ENCODE measurements at places on chromosomes 7 and 10.

DNA sequence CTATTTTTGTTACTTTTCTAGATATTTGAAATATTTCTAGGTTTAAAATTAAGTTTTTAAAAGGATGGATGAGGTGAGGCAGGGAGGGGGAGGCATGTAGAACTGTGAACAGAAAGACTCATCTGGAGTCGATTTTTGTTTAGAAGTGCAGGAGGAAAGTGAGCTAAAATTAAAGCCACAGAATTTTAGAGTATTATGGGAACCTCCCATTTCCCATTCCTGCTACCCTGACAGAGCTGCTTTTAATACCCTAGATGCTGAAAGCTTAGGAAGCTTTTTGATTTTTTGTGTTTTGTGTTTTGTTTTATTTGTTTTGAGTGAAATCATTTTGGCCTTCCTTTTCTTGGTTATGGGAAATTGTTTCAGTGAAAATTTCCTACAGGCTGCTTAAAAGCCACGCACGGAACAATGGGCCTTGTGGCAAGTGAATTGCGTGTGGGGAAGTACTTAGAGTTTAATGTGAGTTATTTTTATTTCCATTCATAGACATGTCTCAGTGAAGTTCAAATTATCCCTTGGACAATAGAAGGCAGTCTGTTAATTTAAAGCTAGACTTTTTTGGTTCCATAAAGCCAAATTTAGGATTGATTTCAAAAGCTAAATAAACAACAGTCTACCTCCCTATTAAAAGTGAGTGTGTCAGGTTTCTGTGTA is 102.0 kb upstream of the HDAC9 start:
- no peak for DNase-seq

- DNase-seq, result no peak
Observed at GRCh38 chr10:7797582-7797981, 9.6 kb downstream of the ATP5F1C start.

DNA sequence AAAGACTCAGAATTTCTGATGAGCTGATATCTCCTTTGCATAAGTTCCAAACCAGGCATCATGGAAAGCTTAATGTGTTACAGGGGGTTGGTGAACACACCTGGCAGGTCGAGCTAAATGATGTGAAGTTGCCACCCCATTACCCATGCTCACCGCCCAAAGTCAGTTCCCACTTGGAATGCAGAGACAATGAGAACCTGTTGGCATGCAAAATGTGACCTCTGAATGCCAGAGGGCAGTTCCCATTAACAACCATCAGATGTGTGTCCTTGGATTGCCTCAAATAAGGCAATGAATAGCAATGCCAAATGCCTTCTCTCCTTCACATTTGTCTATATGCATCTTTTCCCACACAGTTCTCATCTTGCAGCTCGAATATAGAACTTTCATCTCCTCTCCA is 190.7 kb downstream of the CDCA7L start:
- no peak for DNase-seq

GRCh38 chr7:36583318-36583717 is 141.0 kb downstream of the AOAH start:
- no peak for DNase-seq

DNA sequence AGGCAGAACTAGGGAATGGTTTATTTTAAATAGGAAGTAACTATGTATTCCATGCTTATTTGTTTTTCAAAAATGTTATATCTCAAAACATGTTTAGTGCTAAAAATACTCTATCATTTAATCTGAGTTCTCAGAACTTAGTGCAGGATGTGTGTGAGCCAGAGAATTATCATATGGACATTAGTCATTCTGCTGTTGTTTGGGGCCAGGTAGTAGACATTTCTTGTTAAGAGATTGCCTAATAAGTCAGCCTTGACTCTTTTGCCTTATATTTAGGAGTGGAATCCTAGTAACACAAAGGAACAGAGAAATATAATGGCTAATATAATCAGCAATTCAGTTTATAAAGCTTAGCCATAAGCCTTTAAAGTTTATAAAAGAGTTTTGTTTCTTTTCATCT is 149.8 kb downstream of the CCSER2 start:
- DNase-seq, result no peak

- DNase-seq, result no peak
Observed at GRCh38 chr10:97682042-97682441, 5.0 kb downstream of the AVPI1 start.

- DNase-seq, result no peak
Observed at GRCh38 chr7:101237206-101238067, at the start of gene CLDN15. Gene CLDN15, minus strand, starts transcription at chr7:101237802. Its CDS starts 221 bp downstream, at chr7:101237581.

DNA sequence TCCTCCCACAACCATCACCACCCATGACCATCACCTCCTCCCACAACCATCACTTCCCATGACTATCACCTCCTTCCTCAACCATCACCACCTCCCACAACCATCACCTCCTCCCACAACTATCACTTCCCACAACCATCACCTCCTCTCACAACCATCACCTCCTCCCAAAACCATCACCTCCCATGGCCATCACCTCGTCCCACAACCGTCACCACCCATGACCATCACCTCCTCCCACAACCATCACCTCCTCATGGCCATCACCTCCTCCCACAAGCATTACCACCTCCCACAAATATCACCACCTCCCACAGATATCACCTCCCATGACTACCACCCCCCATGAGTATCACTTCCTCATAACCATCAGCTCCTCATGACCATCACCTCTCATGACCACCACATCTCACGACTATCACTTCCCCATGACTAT is 52.2 kb downstream of the PDGFA start:
- peak; percentile 1 for DNase-seq

DNA sequence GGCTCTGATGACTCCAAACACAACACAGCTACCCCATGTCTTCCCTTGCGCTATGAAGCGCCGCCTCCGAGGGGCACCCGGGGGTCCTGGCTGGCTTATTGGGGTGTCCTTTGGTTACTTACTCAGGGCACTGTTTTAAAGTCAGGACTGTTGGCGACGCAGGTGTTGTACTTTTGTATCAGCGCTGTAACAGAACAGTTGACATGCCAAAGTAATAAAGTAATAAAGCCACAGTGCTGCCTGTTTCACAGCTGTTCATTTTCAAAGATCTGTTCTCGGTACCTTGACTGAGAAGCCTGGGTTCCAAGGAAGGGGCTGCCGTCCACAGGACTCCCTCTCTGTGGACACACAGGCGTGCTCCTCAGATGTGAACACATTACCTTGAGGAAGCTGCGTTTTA is 64.1 kb downstream of the WDR37 start:
- DNase-seq, result no peak

DNA sequence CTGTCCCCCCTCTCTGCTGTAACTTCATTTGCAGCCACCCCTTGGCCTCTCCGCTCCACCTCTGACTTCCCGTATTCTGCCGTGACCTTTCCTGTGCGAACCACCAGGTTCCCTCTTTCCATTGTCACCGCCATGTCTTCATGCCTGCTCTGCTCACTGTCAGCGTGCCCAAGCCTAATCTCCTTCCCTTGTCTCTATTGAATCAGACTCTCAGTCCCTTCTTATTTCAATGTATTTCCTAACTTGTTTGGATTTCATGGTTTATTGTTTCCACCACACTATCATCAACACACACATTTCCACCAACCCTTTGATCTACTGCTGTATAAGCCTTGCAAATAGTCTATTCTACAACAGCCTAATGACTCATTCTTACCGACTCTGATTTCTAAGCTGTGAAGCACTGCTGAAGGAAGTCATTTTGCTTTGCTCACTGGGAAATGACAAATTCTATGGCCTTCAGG is 30.0 kb upstream of the INHBA start:
- DNase-seq, result no peak

DNA sequence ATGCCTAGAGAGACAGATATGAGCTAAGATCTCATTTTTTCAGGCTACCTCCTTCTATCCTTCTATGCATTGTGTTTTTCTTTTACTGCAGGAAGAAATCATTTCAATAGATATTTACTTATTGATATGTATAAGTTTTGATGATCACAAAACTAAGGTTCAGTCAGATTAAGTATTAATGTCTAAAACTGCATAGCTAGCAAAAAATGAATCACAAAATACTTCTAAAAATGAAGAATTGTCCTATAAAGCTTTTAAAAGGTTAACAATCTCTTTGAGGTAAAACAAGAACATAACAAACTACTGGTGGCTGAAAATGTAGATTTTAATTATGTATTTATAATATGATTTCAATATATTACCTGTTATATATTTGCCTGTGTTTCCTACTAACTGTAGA is 632.9 kb upstream of the LRRTM3 start:
- DNase-seq, result no peak

DNA sequence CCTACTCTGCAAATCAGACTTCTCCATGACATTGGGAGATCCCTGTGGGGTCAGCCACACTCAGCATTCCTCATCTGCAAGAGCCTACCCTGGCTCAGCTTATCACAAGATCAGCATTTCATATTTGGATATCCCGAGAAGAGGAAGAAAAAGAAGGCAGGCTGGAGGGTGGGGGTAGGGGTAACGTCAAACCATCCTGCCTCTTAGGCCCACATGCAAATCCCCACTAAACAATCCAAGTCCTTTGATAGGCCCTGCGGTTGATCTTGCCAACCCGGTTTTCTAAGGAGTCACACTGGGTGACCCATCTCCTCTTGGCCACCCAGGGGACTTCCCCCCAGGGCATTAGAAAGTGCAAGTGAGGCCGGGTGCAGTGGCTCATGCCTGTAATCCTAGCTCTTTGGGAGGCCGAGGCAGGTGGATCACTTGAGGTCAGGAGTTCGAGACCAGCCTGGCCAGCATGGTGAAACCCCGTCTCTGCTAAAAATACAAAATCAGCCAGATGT is 128.0 kb upstream of the CALN1 start:
- no peak for DNase-seq

- DNase-seq, result peak; percentile 95
Observed at GRCh38 chr7:100478958-100479660, at the start of gene TSC22D4. Gene TSC22D4, minus strand, starts transcription at chr7:100479214. Its CDS starts 1,176 bp downstream, at chr7:100478038.

GRCh38 chr7:132113536-132114371 is 462.5 kb downstream of the PLXNA4 start:
- DNase-seq, result no peak

DNA sequence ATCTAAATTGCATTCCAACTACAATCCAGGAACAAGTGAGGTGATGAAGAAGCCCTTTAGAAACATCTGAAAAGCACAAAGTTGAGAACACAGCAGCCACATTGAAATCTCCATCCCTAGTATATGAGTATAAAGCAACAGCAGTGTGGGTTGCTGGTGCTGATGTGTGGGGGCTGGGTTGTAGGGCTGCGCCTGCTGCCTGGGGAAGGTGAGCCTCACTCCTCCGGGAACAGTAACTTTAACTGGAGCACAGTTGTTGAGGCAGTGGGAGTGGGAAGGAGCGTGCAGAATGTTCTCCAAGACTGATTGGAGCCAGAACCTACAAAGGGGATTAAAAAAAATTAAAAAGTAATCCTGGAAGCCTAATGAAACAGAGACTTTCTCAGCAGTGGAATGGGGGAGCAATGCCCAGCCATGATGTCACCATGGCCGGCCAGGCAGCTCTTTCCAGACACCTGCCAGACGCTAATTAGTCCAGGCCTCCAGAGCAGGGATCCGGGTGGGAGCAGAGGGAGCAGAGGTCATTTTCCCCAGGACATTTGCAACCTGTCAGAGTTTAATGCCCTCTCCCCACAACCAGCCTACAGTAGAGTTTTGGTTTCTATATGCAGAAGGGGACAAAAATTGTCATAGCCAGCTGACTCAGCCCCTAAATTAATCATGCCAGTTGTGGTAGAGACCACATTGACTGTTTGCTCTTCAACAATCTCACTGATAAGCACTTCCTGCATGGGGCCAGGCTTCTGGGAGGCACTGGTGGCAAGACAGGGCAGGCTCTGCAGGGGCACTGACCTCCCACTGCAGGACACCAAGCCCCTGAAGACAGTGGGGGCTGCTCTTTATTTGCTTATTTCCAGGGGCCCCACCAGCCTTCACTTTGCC is 133.0 kb upstream of the ZNF32 start:
- peak; percentile 15 for DNase-seq

DNA sequence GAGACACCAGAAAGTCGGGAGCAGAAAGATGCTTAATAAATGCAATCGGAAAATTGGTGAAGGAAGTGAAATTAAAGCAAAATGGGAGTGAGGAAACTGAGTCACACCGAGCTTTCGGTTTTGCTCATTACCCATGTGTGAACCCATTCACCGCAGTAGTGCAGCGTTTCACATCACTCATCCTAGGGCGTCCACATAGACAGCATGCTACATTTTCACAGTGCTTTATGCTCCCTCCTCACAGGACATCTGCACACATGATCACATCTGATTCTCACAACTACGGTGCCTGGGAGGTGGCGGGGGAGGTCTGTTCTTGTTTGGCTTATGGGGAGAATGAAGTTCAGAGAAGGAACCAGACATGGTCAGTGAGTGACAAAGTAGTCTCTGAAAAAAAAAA is 36.6 kb upstream of the ATP6V0A4 start:
- no peak for DNase-seq

DNA sequence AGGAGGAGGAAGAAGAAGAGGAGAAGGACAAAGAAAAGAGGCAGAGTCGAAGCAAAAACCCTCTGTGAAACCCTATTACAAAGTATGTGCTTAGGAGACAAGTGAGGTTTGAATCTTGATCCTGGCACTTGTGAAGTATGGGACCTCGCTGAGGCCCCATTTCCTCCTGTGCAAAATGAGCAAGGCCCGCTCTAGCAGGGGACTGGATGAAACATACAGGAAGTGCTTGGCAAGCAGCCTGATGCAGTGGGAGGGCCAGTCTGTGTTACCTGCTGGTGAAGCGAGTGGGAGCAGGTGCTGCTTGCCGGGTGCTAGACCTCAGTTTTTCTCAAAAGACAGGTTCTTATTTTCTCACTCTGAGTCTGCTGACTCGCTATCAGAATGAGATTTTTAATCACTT is 150.4 kb downstream of the JCAD start:
- peak; percentile 43 for DNase-seq

- no peak for DNase-seq
Observed at GRCh38 chr10:90314718-90315117, 543.1 kb downstream of the HTR7 start.

GRCh38 chr10:99674762-99675161 is 15.5 kb downstream of the ENTPD7 start:
- DNase-seq, result no peak

DNA sequence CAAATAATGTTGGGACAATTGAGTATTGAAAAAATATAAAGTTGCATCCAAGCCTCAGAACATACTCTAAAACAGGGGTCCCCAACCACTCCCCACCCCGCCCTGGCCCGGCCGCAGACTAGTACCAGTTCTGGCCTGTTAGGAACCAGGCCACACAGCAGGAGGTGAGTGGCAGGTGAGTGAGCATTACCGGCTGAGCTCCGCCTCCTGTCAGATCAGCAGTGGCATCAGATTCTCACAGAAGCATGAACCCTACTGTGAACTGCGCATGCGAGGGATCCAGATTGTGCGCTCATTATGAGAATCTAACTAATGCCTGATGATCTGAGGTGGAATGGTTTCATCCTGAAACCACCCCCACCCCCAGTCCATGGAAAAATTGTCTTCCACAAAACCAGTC is 19.4 kb downstream of the HIPK2 start:
- no peak for DNase-seq

DNA sequence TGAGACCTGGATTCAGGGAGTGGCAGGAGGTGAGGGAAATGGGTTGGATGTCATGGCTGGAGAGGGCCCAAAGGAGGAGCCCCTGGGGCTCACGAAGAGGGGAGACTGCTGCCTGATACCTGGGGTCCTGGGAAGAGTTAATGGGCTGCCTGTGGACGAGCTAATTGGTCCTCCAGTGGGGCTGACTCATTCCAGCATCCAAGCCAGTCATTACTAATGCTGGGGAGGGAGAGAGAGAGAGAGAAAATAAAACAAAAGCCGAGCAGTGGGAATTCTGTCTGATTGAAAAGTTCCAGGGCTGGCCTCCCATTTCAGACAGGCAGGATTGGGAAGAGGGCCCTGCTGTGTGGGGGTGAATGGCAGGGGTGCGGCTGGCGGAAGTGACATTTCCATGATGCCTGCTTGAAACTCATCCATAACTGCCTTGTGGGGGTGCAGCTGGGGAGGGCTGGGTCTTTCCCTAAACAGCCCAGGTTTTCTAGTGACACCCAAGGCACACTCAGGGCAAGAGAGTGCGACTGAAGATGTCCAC is 297.8 kb downstream of the RPS24 start:
- DNase-seq, result no peak

All from CD4-positive, alpha-beta T cell treated with Interleukin-17A for 4 hours (primary cell).